ENCODE measurements at places on chromosomes 1 and 21.

DNA sequence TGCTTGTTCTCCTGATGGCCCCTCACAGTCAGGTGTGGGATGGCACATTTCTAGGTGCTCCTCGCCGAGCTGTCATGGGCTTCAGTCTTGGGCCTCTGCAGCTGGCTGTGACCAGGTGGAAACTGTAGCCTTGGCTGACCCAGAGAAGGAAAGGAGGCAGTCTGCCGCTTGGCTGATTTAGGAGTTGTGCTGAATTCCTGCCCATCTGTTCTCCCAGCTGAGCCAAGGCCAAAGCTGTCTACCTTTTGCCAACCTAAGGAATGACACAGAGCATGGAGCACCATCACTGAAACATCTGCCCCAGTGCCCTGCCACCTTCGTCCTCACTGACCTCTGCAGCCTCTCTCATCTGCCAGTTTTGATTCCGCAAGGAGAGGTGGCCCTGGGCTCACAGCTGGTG lies 27.9 kb downstream of the UTP25 start:
- no peak for DNase-seq

DNA sequence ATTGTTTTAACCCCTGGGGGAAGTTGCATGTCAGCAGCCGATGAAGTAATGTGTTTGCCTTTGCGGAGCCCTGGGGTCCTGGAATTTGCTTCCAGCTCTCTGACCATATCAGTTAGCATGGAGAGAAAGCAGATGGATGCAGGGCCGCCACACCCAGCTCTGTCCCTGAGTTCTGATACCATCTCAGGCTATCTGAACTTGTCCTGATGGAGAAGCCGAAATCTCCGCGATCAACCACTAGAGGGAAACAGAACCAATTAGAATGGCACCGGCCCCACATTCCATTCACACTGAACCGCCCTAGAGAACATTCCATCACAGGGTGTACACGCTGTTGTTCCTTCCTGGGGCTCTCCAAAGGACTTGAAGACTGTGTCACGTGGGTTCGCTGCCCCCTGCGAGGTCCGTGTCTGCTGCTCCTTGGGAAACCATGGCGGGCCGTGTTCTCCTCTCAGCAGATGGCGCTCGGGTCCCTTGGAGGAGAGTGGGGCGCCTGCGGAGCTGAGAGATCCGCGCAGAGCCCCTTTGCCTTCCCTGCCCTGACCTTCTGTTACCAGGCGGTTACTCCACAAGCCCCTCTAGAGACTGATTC lies 75.4 kb downstream of the ABCA4 start:
- peak; percentile 27 for DNase-seq

GRCh38 chr1:47174656-47175020 lies 15.2 kb downstream of the PDZK1IP1 start:
- DNase-seq = no peak

- no peak for DNase-seq
Measured at GRCh38 chr1:159598196-159598595, 10.6 kb downstream of the APCS start.

GRCh38 chr21:39115576-39116235 lies 67.5 kb downstream of the PSMG1 start:
- DNase-seq = no peak

DNA sequence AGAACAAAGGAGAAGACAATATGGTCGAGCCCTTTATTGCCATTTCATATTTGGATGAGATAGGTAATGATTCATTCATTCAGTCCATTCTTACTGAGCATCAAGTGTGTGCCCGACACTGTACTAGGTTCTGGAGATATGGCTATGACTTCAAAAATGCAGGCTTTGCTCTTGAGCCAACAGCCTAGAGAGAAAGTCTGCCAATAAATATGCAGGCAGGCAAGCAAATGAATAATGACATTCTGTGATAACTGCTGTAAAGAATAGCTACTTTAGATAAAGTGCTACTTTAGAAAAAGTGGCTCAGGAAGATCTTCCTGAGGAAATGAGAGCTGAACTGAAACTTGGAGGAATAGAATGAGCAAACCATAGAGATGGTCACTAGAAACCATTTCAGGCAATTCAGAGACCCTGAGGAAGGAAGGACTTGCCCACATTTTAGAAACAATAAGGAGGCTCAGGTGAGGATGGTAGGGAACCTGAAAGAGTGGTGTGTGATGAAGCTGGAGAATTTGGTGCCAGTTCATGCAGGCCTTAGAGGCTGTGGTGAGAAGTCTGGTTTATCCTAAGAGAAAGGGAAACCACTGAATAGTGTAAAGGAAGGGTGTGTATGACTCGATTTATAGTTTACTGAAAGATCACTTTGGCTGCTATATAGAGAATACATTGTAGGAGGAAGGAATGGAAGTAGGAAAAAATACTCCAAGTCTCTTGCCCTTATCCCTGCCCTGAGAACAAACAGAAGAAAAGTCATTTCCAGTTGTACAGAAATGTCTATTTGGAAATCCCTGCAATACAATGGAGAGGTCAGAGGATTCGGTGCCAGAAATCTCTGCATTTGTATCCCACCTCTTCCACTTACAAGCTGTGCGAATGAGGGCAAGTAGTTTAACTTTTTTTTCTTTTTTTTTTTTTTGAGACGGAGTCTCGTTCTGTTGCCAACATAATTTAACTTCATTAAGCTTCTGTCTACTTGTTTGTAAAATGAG lies 167.9 kb downstream of the VPS13D start:
- no peak for DNase-seq

DNA sequence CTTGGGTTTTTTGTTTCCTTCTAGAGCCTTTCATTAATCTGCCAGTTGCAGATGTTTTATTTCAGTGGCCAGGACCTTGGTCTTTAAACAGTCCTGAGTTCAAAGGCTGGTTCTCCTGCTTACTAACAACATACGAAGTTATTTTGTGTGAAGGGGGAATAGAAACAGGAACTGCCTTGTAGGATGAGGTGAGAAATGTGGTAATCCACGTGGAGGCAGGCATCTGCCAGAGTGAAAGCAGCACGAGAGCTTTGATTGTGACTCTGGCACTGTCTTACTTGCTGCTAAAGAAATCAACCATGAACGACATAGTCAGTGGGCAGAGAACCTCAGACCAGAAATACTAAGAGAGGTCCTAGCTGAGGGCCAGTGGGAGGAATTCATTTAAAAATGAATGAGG lies 30.4 kb downstream of the TMEM63A start:
- DNase-seq = no peak

DNA sequence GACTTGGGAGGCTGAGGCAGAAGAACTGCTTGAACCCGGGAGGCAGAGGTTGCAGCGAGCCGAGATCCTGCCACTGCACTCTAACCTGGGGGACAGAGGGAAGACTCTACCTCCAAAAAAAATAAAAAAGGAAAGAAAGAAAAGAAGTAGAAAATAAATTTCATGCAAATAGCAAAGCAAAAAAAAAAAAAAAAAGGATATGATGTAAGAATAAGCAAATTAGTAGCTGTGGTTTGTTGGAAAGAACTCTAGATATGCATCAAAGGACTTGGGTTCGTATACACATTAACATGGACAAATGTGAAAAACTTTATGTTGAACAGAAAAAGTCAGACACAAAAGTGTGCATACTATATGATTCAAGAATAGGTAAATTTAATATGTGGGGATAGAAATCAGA lies 11.9 kb downstream of the WASF2 start:
- DNase-seq = no peak

- no peak for DNase-seq
Measured at GRCh38 chr1:94919241-94920030, 7.5 kb downstream of the CNN3 start.

DNA sequence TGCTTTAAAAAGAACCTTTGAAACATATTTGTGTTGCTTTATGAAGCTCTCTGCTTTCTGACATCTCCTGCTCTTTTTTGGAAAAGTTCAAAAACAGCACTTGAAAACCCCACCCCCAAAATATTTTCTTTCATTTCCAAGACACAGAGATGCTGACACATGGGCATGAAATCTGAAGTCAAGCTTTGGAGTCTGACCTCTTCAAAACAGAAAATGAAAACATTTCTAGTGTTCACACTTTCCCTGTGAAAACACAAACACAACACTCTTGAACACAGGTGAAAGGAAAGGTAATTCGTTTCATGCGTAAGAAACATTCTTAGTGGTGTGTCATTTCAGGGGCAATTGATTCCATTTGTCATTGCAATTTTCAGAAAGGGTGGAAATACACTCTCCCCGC lies 10.8 kb downstream of the NGF start:
- no peak for DNase-seq

DNA sequence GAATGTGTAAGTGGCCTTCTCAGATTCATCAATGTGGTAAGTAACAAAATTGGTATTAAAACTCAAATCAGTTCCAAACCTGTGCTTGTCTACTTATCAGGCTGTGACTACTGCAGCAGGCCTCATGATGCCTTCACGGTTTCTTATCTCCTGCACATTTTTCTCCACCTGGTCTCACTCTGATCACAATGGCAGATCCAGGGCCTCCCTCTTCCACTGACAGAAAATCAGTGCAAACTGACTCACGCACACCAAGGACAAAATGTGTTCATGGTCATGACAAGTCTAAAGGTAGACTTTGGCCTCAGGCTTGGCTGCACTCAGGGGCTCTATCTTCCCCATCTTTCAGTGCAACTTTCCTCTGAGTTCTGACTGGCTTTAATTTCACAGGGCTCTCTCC lies 56.7 kb upstream of the ATP1A1 start:
- no peak for DNase-seq

DNA sequence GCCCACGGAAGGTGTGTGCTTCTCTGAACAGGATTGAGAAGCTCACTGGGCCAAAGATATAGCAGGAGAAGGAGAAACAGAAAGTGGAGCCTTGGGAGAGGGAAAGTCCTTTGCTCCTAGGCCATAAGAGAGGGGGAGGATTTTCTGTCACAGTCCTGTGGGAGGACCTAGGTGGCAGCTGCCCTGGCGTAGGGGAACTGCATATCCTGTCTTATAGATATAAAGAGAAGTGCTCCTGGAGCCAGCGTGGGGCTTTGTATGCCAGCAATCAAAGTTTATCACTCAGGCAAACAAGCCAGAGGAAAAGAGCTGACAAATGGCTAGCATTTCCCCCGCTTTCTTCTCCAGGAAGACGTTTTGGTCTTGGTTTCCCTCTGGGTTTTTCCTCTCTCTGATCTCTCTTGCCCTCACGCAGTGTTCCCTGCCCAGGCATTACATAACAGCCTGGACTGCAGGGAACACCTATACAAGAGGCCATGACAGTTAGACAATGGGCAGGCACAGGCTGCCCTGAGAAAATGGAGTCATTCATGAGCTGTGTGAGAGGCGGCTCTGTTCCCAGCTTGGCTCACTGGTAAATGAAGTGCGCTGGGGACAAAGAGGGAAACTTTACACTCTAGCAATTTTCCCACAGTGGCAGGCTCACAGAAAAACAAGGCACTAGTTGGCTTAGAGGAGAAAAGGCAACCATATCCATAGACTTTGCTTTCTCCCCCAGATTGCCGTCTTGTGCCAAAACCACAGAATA lies 52.5 kb upstream of the ZNF648 start:
- no peak for DNase-seq

DNA sequence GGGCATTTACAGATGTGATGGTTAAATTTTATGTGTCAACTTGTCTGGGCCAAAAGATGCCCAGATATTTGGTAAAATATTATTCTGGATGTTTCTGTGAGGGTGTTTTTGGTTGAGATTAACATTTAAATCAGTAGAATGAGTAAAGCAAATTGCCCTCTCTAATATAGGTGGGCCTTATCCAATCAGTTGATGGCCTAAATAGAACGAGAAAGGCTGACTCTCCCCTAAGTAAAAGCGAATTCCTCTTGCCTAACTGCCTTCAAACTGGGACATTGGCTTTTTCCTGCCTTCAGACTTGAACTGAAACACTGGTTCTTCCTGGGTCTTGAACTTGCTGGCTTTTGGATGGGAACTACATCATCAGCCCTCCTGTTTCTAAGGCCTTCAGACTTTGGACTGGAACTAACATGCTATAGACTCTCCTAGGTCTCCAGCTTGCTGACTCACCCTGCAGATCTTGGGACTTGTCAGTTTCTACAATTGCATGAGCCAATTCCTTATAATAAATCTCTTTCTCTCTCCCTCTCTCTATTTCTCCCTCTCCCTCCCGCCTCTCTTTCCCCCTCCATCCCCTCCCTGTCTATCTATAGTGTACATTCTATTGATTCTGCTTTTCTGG lies 10.2 kb upstream of the NAV1 start:
- DNase-seq = no peak

GRCh38 chr1:107593501-107594209 lies 371.3 kb downstream of the VAV3 start:
- no peak for DNase-seq

- no peak for DNase-seq
Measured at GRCh38 chr21:42737951-42738590, 84.7 kb downstream of the PDE9A start.

GRCh38 chr1:230122366-230123279 lies 55.6 kb downstream of the GALNT2 start:
- DNase-seq = no peak

DNA sequence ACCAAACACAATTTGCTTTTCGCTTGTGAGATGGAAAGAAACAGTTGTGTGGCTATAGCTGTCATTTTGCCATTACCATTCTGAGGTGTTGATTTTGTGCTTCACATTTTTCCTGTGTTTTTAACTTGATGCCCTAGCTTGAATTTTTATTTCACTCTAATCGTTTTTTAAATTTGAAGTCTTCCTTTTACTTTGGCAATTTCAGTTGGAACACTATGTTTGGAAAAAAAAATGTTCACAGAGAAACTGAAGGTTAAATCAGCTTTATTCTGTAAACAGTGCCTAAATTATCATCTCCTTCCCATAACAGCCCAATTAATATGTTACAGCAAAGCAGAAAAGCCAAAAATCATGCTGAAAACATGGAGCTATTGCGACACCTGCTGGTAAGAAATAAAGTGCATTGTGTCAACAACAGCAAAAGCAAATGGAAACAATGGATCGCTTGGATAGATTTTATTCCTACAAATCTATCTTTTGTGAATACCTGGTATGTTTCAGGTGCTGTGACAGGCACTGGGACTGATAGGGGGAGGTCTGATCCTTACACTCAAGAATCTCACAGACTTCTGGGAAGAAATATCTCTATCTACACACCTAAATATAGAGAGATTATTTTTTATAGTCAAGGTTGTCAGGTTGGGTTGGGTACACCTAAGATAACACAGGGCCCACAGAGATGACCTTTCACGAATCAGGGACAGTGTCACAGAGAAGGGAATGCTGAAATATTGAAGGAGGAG lies 16.2 kb upstream of the ERICH3 start:
- DNase-seq = peak; percentile 0

DNA sequence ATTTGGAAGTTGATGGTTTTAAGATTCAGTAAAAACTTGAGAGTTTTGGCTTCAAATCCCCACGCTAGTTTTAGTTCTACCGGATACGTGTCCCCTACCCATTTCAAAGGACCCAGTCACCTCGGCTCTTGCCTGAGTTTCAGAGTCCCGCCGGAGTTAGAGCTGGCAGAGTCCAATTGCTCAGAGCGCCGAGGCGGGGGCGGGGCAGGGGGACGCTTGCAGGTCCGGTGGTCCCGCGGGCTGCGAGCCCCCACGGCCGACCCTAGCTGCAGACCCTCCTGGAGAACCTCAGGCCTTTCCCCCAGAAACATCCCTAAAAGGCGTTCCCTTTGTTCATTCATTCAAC lies 765 bp upstream of the VPS45 start:
- no peak for DNase-seq

- DNase-seq = no peak
Measured at GRCh38 chr1:176364236-176364905, 98.6 kb upstream of the PAPPA2 start.

GRCh38 chr1:183173828-183174227 lies 12.2 kb upstream of the LAMC2 start:
- no peak for DNase-seq

GRCh38 chr1:98360864-98361263 lies 300.7 kb upstream of the SNX7 start:
- DNase-seq = no peak
